Stimulated activated CD4-positive, alpha-beta T cell treated with anti-CD3 and anti-CD28 coated beads, Interleukin-4, amount 100 ng/mL, for 24 hours (primary cell): ENCODE measurements at places on chromosomes 6 and 20.
A peak's percentile ranks its signal among the peaks of the same experiment; 100 is the strongest.

DNA sequence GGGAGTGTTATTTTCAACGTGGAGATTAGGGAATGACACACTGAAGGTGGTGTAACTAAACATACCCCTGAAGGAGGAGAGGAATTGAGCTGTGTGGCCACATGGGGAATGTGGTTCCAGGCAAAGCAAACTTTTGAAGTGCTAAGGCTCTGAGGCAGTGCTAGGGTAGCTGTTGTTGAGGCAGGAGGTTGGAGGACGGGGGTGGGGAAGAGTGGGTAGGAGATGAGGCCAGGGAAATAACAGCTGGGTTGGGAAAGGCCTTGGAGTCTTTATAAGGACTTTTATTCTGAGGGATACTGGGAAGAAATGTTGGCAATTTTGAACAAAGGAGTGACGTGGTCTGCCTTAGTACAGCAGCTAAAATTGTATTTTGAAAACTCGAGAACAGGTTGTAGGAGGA lies 13.0 kb downstream of the RPRD1B start:
- no peak for DNase-seq

DNA sequence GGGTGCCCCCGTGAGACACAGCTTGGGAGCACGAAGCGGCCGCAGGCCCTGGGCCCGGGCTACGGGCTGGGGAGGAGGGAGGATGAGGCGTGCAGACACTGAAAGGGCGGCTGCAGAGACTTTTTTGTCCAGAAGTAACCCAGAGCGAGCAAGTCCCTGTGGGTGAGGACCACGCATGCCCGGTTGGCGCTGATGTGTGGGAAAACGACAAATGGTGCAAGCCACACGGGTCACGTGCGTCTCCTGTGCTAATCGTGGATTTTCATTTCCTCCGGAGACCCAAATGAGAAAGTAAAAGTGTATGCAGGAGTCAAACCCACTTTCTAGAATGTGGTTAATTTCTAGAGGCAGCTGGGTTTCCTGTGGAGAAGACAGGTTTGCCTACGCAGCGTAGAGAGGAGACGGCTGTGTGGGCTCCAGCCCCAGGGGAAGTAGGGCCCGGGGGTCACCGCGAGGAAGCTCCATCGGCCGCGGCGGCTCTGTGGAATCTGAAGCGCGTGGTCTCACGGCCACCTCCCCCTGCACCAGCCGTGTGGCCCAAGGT lies 19.0 kb downstream of the DLL1 start:
- peak; percentile 80 for DNase-seq

- DNase-seq: no peak
Observed at GRCh38 chr6:33431880-33432541, 12.1 kb downstream of the SYNGAP1 start.

DNA sequence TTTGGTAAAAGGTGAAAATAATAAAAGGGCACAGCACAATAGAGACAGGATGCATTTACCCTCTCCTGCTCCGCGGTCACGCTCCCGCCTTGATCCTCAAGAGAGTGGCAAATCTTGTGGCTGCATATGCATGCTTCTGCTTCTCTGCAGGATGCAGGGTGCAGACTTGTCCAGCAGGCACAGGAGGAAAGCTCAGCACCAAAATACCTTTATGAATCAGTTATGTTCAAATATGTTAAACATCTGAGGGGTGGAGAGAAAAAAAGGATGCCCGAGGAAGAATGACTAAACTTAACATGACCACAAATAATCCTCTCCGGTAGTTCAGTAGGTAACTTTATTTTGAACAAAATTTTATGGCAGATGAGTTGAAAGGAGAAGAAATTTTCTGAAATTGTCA lies 366.1 kb upstream of the SOX4 start:
- DNase-seq: no peak

GRCh38 chr6:54236984-54237383 lies 71.3 kb upstream of the TINAG start:
- no peak for DNase-seq

DNA sequence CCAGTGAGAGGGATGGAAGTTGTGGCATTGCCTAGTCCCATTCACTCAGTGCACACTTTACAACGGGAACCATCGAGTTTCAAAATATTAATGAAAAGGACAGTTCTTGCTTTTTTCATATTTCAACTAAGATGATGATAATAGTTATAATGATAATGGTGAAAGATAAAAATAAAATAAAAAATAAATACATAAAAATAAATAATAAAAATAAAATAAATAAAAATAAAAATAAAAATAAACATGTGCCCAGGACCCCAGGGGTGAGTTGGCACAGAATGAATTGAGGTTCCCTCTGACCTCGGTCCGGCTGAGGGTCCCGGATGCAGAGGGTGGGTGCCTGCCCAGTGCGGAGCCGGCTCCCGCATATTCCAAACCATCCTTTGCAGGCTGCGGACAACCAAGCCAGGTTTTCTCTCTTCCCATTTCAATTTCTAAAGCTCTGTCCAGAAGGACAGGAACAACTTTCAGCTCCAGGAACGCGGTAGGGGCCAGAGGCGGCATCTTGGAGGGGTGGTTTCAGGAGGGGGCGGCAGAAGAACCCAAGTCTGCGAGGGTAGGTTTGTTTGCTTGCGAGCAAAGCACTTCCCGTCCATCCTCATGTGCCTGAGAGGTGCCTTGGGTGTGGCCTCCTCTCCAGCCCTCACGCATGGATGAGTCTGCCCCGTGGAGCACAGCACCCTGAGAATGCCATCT lies 236.8 kb downstream of the DLL1 start:
- no peak for DNase-seq

DNA sequence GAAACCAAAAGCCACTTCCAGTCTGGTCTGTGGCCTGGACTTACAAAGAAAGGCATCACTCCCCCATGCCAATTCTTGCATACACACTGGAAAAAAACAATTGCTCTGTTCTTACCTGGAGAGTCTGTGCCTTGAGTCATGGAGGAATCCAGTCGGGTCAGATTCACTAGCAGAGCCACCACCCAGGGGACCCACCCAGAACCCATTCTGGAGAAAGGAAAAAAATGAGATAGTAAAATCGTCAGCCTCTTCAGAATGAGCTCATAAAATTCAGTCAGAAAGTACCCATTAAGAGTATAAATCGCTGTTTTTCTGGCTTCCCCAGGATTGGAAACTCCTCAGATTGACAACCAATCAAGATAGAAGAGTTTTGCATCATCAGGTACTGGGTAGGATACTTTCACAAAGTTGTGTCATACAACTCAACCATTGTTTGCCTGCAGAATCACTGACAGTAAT lies at the start of gene HLA-DOB:
HLA-DOB (minus strand) TSS at position 257 of the 459 bp plus-strand sequence; CDS start at position 206, 51 bp downstream.
- DNase-seq: no peak

GRCh38 chr20:44071057-44071456 lies 115.9 kb downstream of the JPH2 start:
- no peak for DNase-seq

GRCh38 chr6:49051281-49051680 lies 411.8 kb downstream of the MMUT start:
- no peak for DNase-seq

DNA sequence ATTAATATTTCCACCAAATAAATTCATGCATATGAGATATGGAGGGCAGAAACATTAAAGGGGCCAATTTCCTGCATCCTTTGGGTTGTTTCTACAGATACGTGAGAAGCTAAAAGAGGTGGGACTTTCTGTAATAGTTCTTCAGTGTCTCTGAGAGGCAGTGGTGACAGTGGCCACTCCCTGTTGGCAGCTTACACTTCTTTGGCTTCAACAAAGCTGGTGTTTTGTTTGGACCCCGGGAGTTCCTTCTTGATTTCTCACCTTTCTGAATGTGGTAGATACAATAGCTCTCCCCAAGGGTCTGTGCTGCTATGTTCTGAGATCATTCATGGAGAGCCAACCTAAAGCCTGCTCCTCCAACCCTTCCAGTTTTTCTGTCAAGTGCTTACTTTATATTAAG lies 7.8 kb downstream of the PLCB1 start:
- DNase-seq: no peak

GRCh38 chr6:2448826-2449571 lies 203.6 kb upstream of the GMDS start:
- peak; percentile 9 for DNase-seq

GRCh38 chr6:144896289-144896688 lies 611.2 kb downstream of the UTRN start:
- DNase-seq: no peak

DNA sequence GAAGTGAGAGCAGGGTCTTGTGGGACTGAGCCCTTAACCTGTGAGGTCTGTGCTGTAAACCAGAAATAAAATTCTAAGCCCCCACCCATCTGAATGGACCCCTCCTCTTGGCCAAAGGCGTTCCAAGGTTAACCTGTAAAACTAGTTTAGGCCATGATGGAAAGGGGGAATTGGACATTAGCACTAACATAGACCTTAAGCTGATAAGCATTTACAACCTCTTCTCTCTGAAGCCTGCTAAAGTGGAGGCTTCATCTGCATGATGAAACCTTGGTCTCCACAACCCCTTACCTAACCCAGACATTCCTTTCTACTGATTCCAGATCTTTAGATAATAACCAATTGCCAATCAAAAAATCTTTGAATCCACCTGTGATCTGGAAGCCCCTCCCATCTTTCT lies 25.8 kb downstream of the PIGT start:
- DNase-seq: no peak

GRCh38 chr6:140921366-140922226 lies 1211.1 kb upstream of the GJE1 start:
- no peak for DNase-seq

GRCh38 chr20:43446361-43446879 lies 11.3 kb upstream of the SRSF6 start:
- DNase-seq: no peak

DNA sequence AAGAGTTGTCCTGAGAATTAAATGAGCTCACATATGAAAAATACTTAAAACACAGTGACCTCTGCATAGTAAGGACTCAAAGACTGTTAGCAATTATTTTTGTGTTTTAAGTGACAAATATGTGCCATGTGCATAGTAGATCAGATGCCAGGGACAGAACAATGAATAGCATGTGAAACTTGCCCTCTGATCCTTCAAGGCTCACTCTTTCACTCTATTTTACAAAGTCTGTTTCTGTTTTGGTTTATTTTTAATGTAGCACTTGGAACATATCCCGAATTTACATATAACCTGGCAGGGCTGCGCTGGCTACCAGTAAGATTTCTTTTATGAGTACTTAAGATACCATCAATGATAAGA lies 135.5 kb upstream of the TNFAIP3 start:
- DNase-seq: no peak

DNA sequence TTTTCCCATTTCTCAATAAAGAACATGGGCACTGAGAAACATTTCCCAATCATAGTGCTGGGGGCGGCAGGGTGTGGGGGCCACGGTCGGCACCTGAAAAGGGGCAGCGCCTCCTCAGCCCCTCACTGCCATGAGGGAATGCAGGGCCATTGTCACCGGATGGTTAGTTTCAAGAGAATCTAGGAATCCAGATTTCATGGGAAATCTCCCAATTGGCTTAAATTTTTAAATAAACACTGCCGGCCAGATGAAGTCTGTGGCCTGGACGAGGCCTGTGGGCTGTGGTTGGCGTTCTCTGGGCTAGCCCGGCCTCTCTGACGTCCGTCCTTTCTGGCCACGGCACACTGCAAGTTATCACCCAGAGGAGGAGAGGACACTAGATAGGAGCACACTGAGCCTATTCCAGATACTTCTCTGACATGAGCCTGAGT lies 25.6 kb downstream of the MANBAL start:
- no peak for DNase-seq

GRCh38 chr20:3218307-3218988 lies 9.2 kb downstream of the ITPA start:
- peak; percentile 80 for DNase-seq

- no peak for DNase-seq
Observed at GRCh38 chr20:58065508-58066361, 162.7 kb downstream of the ANKRD60 start.

DNA sequence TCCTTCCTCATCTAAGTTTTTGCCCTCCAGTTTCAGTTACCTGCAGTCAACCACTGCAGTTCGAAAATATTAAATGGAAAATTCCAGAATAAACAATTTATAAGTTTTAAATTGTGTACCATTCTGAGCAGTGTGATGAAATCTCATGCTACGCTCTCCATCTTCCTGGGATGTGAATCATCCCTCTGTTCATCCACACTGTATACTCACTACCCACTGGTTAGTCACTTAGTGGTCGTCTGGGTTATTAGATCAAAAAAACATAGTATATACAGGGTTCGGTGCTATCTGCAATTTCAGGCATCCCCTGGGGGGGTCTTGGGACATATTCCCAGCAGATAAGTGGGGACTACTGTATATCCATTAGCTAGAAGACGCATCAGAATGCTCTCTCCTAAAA lies 151.9 kb upstream of the SLC22A16 start:
- no peak for DNase-seq

GRCh38 chr6:124599656-124600055 lies 362.6 kb upstream of the RNF217 start:
- no peak for DNase-seq
